NCI-H1417 (cell line): ENCODE measurements at places on chromosomes 6 and 20.

GRCh38 chr6:132675002-132675401 is 16.0 kb upstream of the TAAR1 start:
- no peak for DNase-seq

DNA sequence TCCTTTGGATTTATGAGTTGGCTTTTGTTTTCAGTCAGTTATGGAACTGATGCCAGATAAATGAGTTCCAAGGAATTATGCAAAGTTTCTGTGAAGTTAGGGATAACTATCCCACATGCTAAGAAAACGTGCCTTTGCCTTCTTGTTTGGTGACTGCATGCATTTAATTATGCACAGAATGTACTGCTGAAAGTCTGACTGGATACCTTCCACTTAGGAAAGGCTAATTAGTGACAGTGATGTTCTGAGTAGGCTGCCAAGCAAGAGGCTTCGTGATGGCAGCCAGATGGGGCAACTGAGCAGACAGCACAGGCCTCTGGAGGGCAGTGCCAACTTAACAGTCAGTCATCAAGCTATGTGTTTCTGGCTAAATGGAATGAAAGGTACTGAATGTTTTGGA is 289.9 kb downstream of the CD109 start:
- no peak for DNase-seq

DNA sequence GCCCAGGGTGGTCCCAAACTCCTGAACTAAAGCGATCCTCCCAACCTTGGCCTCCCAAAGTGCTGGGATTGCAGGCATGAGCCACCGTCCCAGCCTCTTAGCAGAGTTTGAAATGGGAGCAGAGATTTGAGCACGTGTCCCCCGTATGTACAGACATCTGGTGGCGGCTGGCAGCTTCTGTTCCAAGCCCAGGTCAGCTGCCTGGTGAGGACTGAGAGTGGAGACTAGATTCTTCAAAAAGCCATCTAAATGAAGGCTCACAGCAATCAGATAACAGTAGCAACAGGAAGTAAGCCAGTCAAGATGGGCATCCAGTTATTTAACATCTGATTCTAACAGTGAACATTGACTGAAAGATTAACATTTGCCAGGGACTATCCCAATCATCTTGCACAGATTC is 128.1 kb upstream of the AKAP12 start:
- no peak for DNase-seq

GRCh38 chr6:165751486-165751885 is 88.4 kb upstream of the PDE10A start:
- no peak for DNase-seq

- DNase-seq, result no peak
Observed at GRCh38 chr6:52363228-52363867, 1.4 kb downstream of the PAQR8 start.

DNA sequence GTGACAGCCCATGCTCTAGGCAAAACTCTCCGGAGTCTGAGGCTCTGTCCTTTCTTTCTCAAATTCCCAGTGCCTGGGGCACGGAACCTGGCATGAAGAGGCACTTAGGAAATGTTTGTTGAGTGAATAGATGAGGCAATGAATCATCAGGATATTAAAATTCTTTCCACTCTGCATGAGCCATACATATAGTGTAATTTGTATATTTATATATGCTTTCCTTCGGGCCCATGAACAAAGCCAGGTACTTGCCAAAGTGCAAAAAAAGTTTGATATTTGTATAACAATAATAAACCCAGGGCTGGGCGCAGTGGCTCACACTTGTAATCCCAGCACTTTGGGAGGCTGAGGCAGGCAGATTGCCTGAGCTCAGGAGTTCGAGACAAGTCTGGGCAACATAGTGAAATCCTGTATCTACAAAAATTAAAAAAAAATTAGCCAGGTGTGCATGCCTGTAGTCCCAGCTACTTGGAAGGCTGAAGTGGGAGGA is 212.3 kb upstream of the ZNF217 start:
- DNase-seq, result no peak

DNA sequence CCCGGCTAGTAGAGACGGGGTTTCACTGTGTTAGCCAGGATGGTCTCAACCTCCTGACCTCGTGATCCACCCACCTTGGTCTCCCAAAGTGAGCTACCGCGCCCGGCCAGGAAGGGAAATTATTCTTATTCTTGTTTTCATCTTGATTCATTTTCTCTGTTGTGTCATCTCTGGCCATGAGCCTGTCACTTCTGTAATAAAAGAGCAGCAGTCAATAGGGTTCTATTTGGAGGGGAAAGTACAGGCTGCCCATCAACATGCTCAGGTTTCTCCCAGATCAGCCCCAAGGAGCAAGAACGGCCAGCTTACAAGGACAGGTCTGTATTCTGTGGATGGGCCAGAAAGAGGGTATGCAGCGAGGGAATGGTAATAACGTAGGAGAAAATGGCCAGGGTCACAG is 345.0 kb downstream of the PREX1 start:
- no peak for DNase-seq

DNA sequence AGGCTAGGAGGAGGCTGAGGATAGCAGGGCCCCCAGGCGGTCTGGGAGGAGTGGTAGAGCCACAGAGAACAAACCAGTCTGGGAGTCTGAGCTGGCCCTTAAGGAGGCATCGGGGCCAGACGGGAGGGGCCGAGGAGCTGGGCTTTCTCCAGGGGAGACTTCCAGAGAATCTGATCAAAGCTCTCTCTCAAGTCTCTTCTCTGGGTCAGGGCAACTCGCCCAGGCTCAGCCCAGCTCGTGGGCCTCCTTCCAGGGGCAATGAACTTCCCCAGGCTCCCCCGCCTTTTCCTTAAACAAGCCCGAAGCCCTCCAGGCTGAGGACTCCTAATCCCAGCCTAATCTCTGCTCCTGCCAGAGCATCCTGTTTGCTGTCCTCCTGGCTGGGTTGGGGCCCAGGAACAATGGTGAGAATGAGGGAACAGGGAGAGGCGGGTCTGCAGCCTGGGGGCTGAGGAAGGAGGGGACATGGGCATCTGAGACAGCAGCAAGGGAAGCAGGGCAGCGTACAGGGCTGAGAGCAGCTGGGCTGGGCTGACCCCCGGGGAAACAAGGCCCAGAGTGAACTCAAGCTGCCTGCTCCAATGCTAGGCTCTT is 173.6 kb downstream of the ANKRD60 start:
- no peak for DNase-seq

GRCh38 chr6:70394518-70395300 is 18.6 kb upstream of the FAM135A start:
- DNase-seq, result no peak

DNA sequence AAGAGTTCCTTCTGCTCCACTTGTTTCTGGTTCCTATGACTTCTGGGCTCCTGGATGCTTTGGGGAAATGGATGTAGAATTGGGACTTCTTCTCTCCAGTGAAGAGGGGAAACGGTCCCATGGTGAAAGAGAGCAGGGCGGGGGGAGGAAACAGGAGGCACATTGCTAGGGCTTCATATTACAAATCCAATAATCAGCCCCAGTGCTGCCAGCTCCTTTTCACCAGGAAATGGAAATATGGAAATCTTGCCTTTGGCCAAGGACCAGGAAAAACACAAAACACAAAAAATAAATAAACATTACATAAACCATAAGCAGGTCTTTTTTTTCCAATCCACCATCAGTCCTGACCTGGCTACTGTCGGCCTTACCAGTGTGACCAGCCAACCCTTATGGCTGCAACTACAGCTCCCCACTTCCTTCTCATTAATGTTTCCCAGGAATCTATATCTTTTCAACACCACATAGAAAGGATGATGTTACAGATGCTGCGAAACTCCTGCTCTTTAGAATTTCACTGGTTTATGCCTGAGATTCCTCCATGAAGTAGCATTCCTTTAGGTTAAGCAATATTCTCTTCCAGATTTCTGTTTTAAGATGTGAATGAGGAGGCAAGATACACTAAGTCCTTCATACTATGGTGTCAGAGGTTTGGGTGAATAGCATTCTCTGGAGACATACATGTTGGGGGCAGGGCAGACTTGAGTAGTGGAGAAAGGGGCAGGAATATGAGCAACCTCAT is 2.0 kb downstream of the PI3 start:
- no peak for DNase-seq

DNA sequence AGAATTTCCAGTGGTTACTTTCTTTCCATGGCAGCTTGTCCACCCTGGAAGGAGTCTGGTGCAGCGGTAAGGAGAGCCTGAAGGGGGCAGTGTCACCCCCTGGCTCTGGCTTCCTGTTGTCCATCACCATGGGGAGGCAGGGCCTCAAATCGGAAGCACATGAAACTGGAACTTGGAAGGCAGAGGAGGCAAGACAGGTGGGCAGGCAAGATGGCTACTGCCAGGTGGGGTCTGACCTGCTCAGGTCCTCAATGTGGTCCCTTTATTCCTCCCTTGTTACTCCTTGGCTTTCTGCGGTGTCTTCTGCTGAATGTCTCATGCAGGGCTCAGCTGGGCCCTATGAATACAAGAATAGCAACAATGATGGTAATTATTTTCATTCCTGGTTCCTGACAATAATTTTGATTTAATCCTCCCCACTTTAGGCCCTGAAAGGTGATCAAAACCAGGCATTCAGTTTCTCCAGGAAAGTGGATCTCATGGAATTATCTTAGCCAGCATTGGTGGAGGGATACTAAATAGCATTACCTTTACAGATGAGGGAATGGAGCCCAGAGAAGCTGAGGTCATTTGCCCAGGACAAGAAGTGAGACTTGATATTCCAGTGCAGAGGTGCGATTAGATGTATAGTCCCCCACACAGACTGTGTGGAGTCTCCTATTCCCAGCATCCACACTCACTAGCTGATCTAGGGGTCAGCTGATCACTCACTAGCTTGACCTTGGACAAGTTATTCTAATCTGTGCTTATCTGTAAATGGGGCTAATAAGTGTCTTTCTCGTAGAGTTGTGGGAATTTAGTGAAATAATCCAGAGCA is 17.6 kb upstream of the SNAI1 start:
- peak; percentile 4 for DNase-seq

DNA sequence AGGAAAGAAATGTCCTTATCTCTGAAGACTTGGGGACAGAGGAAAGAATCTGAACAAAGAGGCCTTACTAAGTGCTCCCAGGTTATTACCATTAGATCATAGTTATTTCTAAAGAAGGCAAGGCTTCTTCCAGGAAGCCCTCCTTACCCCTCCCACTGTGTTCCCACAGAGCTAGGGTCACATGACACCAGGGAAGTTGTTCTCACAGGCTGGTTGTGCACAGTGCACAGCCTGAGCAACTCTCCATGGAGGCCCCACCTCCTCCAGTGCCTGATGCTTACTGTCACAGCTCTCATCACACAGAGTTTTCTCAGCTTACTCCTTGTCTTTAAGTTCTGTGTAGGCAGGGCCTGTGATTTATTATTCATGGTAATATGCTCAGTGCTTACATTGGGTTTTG is 68.9 kb upstream of the SCGN start:
- no peak for DNase-seq

DNA sequence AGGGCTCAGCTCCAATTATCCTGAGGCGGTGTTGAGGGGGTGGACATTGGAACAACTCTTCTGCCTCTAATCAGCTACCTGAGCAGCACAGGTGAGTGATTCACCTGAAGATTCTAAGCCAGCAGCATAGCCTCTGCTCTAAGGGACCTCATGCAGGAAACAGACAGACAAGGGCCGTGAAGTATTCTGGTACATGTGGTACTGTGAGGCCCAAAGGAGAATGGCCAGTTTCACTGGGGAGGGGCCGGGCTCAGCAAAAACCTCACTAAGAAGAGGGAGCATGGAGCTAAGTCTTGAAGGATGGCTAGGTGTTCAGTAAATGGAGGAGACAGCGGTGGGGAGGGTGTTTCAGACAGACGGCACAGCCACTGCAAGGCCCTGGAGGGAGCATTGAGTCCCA is 58.5 kb upstream of the CCDC167 start:
- no peak for DNase-seq

- DNase-seq, result no peak
Observed at GRCh38 chr20:4787820-4788219, 66.1 kb downstream of the PRND start.

DNA sequence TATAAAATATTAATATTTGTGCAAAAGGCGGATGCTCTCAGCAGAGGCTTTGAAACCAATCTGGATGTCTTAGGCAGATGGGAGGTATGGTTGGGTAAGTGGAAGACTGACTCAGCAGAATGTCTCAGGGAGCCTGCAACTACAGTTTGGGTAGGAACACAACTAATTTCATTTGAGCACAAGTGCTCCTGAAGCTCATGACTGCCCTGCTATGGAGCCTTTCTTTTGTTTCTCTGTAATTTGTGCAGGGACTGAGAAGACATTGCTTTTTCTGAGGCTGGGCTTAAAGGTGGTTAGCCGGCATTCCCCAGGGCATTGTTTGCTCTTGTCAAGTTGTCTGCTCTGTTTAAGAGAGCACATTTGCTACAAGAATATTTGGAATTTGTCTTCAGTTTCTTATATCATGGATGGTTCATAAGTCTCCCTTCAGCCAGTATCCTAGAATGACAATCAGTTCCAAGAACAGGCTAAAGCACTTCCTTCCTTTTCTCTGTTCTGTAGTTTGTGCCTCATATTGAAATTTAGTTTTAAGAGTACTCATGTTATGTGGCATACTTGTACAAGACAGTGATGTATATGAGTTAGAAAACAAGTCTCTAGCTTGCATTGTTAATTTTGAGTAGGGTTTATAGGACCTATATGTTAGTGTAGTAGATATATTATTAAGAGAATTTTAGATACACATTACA is 208.3 kb downstream of the ZFAND3 start:
- no peak for DNase-seq

DNA sequence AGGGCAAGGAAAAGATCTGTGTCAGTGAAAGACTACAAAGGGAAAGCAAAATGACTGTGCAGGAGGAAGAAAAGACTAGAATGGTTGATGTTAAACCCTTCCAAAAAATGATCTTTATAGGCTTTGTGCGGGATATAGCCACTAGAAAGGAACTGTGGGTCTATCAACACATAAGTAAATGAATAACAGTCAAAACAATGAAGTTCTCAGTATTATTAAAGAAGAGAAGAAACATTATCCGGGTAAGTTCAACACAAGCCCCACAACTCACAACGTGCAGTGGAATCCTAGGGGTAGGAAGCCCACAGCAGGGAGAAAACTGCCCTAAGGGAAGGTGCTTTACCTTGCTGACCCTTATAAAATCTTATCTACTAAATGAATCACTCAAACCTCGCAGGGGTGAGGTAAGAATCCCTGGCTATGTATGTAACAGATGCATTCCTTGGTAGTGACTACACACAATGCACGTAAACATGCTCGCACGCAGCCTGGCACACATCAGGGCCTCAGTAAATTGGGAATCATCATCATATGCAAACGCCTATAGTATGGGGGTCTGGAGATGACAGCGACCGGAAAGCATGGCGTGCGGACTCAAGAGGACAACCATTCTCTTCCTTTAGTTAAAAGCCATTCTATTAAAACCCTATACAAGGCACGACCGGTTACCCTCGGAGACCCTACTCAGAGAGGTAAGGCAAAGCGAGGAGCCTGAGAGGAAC is 11.3 kb downstream of the TFAP2A start:
- no peak for DNase-seq

GRCh38 chr20:24971376-24972101 is 21.0 kb downstream of the APMAP start:
- DNase-seq, result no peak

DNA sequence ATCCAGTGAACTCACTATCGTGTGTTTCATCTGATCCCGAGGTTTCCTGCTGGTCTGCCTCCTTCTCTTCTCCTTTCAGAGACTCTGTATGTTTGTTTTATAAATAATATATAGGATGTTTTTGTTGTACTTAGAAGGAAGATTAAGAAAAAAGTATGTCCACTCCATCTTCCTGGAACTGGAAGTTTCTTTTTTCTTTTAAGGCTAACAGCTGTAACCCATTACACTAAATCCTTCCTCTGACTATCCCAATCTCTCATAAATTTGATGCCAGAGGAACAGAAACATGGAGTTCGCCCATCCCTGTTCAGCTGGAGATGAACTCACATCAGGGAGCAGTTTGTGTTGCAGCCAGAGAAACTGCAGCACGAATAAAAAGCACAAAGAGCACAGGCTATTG is 20.7 kb downstream of the RIPK1 start:
- DNase-seq, result no peak
